ENCODE measurements at places on chromosomes 11 and 22. TPM values are rescaled to one million over a fixed set of nuclear protein-coding genes. Genes with fewer than 3 reads are reported as not detected.

DNA sequence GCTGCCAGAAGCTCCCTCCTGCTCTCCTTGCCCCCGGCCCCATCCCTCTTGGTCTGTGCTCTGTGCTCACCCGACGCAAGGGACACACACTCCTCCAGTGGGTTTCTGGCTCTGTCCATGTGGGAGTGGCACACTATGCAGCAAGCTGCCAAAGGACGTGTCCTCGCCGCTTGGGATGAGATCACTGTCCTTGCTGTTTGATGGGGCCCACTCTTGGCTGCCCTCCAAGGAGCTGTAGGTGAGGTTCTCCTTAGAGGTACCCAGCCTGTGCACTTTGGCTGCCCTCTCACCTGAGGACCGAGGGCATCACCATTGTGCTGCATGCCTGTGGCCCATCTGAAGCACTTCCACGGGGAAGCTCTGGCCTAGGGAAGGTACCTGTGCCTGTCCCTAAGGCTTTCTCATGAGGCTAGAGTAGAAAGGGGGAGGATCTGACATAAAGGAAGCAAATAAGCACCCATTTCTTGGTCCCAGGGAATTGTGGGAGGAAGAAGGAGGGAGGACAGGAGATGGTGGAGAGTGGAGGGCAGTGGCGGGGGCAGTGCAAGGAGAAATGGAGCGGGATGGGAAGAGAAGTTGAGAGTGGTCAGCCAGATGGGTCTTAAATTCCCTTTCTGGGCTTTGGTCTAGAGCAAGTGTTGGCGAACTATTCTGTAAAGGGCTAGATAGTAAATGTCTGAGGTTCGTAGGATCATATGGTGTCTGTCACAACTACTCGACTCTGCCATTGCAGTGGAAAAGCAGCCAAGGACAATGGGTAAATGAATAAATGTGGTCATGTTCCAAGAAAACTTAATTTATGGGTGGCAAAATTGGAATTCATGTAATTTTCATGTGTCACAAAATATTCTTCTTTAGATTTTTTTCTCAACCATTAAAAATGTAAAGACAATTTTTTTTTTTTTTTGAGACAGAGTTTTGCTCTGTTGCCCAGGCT, 47.0 kb upstream of the AMPD3 start:
- no peaks in the 10 kb centered on the region for H3K36me3 ChIP-seq
- no peak overlapping the region for H3K27ac ChIP-seq
- H3K4me1 ChIP-seq = peaks cover 50% of the 10 kb centered on the region
- no peak overlapping the region for H3K4me3 ChIP-seq
- H3K27me3 ChIP-seq = no peaks in the 10 kb centered on the region

DNA sequence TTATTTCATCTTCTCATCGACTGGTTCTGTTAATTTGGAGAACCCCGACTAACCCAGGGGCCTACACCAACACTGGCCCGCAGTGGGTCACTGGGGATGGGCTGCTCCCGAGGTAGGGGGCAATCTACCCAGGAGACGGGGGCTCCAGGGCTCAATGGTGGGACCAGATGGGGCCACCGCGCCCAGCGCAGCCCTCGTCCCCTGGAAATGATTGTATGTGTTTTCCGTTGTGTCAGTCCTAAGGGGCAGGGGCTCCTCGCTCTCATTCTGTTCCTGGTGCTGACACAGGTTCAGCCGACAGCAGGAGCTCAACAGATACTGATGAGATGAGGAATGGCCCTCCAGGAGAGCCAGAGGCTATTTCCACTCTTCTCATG, 20.7 kb downstream of the A4GALT start:
- DNase-seq = no peak
- no peaks in the 10 kb centered on the region for H3K36me3 ChIP-seq
- H3K4me3 ChIP-seq = no peak overlapping the region

- no peaks in the 10 kb centered on the region for H3K36me3 ChIP-seq
- no peak for DNase-seq
- no peak overlapping the region for H3K4me3 ChIP-seq
- H3K27me3 ChIP-seq = peaks cover 53% of the 10 kb centered on the region
- no peak overlapping the region for H3K27ac ChIP-seq
Observed at GRCh38 chr22:36936362-36937116, 23.1 kb downstream of the CSF2RB start.

DNA sequence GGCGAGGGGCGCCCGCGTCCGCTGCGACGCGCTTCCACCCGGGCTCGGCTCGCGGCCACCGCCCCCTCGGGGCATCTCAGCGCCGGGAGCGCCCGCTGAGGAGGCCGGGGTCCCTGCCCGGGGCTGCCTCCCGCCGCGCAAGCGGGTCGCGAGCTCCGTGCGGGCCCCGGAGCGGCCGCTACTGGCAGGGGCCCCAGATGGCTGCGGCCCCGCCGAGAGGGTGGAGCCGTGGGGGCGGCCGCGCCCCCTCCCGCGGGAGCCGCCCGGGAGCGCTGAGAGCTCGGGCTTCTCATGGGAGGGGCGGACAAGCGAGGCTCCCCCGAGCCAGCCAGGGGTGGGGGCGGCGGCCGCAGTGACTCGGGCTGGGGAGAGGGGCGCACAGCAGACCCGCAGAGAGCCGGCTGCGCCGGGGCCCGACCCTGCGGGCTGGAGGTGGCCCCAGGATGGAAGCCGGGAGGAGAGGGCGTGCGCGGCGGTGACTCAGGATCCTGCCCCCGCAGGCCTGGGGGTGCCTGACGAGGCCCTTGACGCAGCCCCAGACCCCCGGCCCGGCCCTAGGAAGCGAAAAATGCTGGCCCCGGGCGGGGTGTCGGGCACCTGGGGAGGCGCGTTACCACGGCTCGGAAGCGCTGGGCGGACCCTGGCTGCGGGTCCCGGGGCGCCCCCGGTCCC, 603 bp upstream of the ZFTA start:
- H3K4me3 ChIP-seq = peak overlapping the region; percentile 36
- H3K27me3 ChIP-seq = peaks cover 2% of the 10 kb centered on the region
- no peak overlapping the region for H3K27ac ChIP-seq
- H3K36me3 ChIP-seq = no peaks in the 10 kb centered on the region

DNA sequence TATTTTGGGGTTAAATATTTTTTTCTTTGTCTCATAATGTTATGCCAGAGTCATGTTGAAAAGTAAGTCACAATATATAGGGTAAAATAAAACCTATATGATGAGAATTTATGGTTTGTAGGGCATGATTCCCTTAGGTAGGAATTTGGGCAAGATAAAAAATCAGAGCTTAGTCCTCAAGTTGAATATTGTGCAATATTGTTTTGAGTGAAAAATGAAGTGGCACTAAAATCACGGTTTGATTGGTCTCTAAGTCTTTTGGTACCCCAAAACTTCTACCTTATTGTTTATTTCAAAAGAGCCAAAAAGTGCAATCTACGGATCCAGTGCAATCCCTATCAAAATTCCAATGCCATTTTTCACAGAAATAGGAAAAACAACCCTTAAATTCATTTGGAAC, 1.6 kb upstream of the MRPL16 start:
- H3K27ac ChIP-seq = no peak overlapping the region
- H3K27me3 ChIP-seq = peaks cover 5% of the 10 kb centered on the region
- H3K36me3 ChIP-seq = 0 out of 2 replicates have a peak, but pooled peaks cover 5% of the 10 kb centered on the region
- DNase-seq = no peak
- peaks cover 26% of the 10 kb centered on the region for H3K4me1 ChIP-seq
- H3K4me3 ChIP-seq = no peak overlapping the region

DNA sequence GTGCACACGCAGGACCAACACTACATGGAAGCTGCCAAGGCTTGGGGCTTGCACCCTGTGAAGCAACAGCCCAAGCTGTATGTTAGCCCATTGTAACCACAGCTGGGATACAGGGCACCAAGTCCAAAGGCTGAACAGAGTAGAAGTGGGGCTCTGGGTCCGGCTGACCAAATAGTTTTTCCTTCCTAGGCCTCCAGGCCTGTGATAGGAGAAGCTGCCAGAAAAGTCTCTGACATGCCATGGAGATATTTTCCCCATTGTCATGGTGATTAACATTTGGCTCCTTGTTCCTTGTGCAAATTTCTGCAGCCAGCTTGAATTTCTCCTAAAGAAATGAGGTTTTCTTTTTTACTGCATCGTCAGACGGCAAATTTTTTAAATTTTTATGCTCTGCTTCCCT, 941.2 kb downstream of the FAM181B start:
- no peaks in the 10 kb centered on the region for H3K4me1 ChIP-seq
- H3K27ac ChIP-seq = no peak overlapping the region
- no peak overlapping the region for H3K4me3 ChIP-seq
- H3K36me3 ChIP-seq = peaks cover 5% of the 10 kb centered on the region
- no peak for DNase-seq

GRCh38 chr11:106238704-106239360, 161.4 kb downstream of the AASDHPPT start:
- H3K27me3 ChIP-seq = no peaks in the 10 kb centered on the region
- no peak overlapping the region for H3K4me3 ChIP-seq
- no peaks in the 10 kb centered on the region for H3K36me3 ChIP-seq
- H3K27ac ChIP-seq = no peak overlapping the region
- H3K4me1 ChIP-seq = no peaks in the 10 kb centered on the region

- no peak for DNase-seq
- no peaks in the 10 kb centered on the region for H3K4me1 ChIP-seq
- no peak overlapping the region for H3K27ac ChIP-seq
- peaks cover 3% of the 10 kb centered on the region for H3K27me3 ChIP-seq
- H3K4me3 ChIP-seq = no peak overlapping the region
Observed at GRCh38 chr11:111153194-111153593, 92.3 kb upstream of the POU2AF2 start.

- H3K4me1 ChIP-seq = peaks cover 100% of the 10 kb centered on the region
- peak overlapping the region; percentile 57 for H3K27ac ChIP-seq
- no peak for DNase-seq
- peaks cover 51% of the 10 kb centered on the region for H3K36me3 ChIP-seq
- no peaks in the 10 kb centered on the region for H3K27me3 ChIP-seq
Observed at GRCh38 chr11:96318399-96318798, 24.6 kb downstream of the MAML2 start.

SAA4 gene
- total RNA-seq = not detected

NXPE4 gene
- total RNA-seq = not detected

MPZL3 gene
- not detected for total RNA-seq
